ENCODE measurements at places on chromosomes 12 and 14.

DNA sequence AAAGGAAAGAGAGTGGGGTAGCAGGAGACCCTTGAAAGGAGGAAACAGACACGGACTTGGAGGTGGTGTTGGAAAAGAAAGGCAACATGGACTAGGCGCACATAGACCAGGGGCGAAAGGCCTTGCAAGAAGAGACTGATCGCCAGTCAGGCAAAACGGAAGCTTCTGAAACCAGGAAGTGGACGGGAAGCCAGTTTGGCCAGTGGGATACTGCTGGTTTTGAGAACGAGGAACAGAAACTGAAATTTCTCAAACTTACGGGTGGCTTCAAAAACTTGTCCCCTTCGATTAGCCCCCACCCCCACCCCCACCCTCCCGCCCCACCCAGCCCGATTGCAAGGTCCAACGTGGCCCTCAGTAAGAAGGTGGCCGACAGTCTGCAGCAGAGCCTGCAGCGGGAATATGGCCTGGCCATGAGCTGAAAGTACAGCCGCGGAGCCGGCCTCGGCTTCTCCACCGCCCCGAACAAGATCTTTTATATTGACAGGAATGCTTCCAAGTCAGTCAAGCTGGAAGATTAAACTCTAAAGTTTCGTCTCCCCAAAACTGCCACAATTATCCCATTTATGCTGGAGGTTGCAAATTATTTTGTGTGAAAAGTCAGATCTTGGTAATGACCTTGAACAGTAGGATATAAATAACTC is 364.7 kb downstream of the BCAT1 start:
- no peak for DNase-seq

DNA sequence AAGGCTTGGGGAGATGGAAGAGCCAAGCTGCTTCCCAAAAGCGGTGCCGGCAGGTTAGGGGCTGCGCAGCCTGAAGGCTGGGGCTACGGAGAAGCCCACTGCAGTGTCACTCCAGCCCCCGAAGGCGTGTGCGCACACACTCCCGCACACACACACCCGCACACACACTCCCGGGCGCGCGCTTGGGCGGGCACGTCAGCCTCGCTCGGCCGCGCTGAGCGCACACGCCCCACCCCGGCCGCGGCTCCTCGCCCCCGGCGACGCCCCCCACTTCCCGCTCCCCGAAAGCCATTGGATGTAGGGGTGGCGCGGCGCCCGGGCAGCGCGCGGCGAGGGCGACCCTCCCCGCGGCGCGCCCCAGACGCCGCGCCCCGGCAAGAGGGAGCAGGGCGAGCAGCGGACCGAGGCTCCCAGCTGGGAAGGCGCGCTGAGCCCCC is at the start of gene KCNK10:
TSS of gene KCNK10 (minus strand) at position 184 of the 437 bp plus-strand sequence. CDS start 471 bp downstream, outside the sequence.
- no peak for DNase-seq

GRCh38 chr12:50642035-50642451 is 121.9 kb upstream of the ATF1 start:
- DNase-seq, result no peak

DNA sequence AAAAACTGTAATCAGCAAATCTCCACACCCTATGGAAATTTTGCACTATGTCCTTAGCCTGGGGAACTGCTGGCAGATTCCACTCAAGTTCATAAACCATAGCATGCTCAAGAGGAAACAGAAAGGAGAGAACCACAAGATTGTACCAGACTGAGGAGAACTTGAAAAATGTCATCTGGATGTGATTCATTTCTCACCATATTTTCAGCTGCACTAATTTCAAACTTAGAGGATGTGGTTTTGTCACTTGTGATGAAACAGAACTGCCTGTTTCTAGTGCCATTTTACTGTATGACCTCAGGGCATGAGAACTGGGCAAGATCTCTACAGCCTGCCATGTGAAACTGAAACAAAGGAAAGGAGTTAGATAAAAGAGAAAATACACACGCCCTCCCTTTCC is 1493.1 kb upstream of the FLRT2 start:
- no peak for DNase-seq

GRCh38 chr12:78403681-78404080 is 460.9 kb upstream of the SYT1 start:
- DNase-seq, result no peak

DNA sequence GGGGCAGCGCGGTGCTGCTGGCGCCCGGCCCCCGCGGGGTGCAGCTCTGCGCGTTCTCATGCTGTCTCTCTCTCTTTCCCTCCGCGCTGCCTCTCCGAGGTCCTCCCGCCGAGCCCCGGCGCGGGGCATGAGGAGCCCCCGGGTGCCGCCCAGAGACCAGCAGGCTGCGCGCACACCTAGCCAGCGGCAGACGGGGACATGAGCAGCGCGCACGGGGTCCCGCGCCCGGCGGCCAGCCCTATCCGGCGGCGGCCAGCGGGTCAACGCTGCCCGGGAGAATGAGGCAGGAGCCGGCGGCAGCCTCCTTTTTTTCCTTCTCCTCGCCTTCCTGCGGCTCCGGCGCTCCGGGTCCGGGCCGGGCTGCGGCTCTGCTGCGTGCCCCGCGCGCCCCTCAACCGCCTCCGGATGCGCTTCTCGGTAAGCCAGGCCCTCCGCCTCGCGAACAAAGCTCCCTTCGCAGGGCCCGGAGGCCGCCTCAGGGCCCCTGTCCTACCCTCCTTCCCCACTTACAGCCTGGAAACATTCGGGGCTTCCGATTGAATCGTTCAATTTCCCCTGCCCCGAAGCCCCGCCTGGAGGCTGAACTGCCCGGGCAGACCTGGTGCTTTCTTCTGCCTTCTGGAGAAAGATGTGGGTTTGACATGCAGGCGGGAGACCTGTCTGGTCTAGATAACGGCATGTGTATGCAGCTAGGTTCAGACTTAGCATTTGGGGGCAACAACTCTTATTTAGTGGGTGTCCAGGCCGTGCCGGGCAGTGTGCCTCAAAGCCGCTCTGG is at the start of gene TUNAR:
TSS of gene TUNAR (plus strand) at position 72 of the 778 bp plus-strand sequence.
- DNase-seq, result no peak

GRCh38 chr14:73424453-73424852 is 33.9 kb downstream of the NUMB start:
- no peak for DNase-seq

DNA sequence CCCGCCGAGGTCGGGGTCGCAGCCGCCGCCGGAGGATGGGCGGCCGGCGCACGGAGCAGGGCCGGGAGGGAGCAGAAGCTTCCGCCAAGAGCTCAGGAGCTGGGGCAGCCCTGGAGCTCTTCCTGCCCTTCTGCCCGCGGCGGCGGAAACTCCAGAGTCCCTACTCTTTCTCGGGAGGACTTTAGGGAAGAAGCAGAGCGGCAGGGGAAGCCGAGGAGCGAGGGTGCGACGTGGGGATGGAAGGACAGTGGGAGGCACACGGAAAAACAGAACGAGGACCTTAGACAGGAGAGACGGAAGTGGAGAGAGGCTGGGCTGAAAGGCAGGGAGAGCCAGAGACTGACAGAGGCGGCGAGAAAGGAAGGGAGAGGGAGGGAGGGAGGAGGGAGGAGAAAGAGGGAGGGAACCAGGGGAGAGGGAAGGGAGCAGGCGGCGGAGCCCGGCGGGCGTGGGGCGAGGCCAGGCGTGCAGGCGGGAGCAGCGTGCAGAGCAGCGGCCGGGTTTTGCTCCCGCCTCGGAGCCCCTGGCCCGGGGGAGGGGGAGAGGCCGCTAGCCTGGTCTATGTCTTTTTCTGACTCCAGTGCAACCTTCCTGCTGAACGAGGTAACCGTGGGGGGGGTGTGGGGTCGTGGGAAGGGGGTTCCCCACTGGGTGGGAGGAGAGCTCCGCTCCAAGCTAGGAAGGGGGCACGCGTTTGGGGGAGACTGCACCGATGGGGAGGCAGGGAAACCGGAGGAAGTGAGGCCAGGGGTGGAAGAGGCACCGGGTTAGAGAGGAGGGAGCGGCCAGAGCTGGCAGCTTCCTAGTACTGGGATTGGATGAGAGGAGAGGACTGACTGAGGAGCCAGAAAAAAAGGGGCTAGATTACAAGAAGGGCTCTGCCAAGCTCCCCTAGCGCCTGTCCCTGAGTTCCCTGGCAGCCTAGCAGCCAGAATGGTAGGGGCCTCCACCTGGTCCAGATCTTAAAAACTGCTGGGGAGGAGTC is 2.9 kb upstream of the CACNB3 start:
- peak; percentile 68 for DNase-seq

GRCh38 chr12:107393043-107393717 is 292.4 kb upstream of the PWP1 start:
- DNase-seq, result no peak

DNA sequence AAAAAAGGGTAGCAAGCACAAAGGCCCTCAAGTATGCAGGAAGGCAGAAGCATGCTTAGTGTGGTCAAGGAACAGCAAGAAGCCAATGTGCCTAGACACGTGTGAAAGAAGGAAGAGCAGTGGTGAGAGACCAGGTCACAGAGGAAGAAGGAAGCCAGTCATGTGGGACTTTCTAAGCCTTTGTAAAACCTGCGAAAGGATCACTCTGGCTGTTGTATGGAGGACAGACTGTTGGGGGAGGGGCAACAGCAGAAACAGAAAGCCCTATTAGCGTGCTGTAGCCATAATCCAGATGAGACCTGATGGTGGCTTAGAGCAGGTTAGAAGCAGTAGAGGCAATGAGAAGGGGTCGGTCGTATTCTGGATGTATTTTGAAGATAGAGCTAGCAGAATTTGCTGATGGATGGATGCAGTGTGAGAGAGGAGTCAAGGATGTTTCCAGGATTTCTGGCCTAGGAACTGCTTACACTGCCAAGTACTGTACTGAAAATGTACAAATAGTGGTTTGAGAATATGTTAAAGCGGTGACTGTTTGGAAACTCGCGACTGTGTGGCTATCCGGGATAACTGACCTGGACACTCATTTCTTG is 5.7 kb upstream of the MLF2 start:
- no peak for DNase-seq

GRCh38 chr14:61240206-61240605 is 40.9 kb downstream of the TMEM30B start:
- no peak for DNase-seq

- DNase-seq, result no peak
These were observed 11.8 kb downstream of the ALG10B start for GRCh38 chr12:38328306-38328895.

DNA sequence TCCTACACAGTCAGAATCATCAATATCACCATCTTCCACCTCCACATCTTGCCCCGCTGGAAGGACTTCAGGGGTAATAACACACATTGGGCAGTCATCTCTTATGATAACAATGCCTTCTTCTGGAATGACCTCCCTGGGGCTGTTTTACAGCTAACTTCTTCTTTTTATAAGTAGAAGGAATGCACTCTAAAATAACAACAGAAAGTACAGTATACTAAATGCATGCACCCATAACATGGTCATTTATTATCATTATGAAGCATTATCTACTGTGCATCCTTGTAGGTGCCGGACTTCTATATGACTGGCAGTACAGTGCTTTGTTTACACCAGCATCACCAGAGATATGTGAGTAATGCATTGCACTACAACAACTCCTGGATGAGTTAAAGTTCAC is 19.0 kb upstream of the NUAK1 start:
- no peak for DNase-seq

DNA sequence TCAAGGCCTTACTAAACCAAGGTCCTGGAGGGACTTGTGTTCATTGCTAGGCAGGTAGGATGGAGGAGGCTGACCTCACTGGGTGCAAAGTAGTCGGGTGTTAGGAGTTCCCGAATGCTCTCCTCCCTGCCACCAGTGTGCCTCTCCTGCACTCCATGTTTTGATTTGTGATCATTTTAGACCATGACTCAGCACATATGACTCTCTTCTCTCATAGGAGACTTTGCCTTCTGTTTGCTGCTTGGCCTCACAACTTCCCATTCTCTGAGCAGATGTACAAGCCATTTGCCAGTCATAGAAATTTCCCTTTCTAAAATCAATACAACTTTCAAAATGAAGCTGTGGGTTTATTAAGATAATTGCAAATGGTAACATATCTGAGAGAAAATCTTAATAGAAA is 46.6 kb upstream of the LRIG3 start:
- no peak for DNase-seq

- no peak for DNase-seq
These were observed 79.1 kb upstream of the HECTD1 start for GRCh38 chr14:31286456-31287293.

DNA sequence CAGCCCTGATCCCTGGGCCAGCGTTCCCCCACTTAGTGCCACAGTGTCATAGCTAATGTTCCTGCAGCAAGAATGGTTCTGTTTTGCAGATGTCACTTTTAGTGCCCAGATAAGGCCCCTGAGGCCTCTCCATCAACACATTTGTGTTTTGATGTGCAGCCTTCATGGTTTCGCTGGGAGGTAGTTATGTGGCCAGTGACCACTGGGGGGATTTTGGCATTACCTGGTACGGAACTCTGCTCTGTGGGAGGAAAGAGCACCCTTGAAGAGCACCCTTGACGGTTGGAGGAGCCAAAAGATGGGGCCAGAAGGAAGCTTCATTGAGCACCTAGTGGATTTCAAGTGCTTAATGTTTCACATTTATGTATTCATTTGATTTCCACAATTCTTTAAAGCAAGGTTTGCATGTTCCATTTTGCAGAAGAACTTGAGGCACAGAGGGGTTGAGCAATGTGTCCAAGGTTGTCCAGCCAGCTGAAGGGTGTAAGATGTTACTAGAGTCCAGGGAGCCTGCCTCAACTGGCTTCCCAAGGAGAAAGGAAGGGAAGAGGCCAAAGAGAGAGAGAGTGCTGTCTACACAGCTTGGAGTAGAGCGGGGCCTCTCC is 13.0 kb downstream of the SERPINA11 start:
- no peak for DNase-seq

DNA sequence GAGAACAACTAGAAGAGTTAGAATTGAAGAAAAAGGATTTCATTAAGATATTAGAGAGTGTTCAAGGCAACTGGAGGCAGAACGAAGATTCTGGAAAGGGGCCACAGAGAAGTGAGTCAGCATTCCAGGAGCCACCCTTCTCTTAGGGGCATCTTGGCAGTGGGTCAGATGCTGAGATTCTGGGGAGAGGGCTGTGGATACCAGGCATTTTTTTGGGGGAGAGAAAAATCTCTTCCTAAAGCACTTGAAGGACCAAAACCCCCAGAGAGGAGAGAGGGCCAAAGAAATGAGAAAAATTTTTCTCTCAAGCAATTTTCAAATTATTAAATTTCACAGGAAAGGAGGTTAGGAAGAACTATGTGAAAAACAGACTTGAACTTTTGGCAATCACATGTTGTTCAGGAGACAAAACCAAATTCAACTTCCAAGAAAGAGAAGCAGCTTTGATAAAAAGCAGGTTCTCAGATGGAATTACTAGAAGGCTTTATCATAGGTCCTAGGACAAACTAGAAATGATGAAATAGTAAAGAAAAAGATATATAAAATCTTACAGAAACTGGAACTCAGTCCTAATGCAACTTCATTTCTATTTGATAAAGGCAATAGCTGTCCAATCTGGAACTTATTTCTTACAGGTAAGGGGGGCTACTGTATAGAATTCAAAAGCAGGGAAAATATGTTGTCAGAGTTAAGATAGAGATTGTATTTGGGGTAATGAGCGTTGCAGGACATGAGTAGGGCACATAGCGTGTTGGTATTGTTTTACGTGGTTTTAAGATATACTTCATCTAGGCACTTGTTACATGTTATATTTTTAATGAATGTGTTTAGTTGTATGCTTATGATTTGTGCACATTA is 1.1 kb upstream of the CLEC2D start:
- no peak for DNase-seq

- DNase-seq, result no peak
These were observed 17.0 kb downstream of the ACIN1 start for GRCh38 chr14:23077962-23078361.

GRCh38 chr12:115303723-115304309 is 619.8 kb upstream of the TBX3 start:
- no peak for DNase-seq

- no peak for DNase-seq
These were observed 1287.1 kb downstream of the TMEM121 start for GRCh38 chr14:106813477-106813823.

- DNase-seq, result no peak
These were observed 15.8 kb upstream of the ERGIC2 start for GRCh38 chr12:29396774-29397173.
